Ovary (tissue), 10 donors: ENCODE measurements at places on chromosomes 2 and 18. TPM values are rescaled to one million over a fixed set of nuclear protein-coding genes. Genes with fewer than 3 reads are reported as not detected.
A peak's percentile ranks its signal among the peaks of the same experiment; 100 is the strongest.

DNA sequence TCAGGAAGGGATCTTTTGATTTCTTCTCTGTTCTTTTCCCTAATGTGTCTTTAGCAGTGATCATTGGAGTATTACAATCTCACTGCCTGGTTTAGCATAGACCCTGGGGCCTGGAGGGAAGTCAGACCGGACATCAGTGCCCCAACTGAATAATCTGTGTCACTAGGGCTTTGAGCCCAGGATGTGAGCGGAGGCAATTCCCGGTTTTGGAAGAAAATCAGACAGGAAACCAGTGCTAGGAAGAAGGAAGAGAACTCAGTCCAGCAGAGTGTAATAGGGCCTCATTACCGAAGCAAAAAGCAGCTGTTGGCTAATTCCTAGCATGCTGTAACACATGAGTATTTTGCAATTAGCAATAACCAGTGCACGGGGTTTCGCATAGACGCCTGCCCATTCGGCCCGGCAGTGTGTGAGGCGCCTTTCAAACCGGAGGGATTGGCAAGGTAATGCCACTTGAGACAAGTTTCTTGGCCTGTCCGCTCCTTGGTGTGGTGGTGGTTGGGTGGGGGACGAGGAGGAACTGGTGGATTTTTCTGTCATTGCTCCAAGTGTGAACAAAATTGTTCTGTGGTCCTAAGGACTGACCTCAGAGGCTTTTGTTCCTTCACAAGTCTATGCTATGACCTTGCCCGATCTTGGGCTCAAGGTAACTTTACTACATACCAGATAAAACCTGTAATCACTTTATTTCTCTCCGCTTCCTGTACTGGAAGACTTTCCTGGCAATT, 2.8 kb downstream of the FOSL2 start:
- DNase-seq = peak; percentile 66

- DNase-seq = no peak
Observed at GRCh38 chr2:103161456-103162289, 399.8 kb downstream of the TMEM182 start.

The POTEJ gene
- not detected for total RNA-seq

The SCYGR4 gene
- total RNA-seq = not detected

DNA sequence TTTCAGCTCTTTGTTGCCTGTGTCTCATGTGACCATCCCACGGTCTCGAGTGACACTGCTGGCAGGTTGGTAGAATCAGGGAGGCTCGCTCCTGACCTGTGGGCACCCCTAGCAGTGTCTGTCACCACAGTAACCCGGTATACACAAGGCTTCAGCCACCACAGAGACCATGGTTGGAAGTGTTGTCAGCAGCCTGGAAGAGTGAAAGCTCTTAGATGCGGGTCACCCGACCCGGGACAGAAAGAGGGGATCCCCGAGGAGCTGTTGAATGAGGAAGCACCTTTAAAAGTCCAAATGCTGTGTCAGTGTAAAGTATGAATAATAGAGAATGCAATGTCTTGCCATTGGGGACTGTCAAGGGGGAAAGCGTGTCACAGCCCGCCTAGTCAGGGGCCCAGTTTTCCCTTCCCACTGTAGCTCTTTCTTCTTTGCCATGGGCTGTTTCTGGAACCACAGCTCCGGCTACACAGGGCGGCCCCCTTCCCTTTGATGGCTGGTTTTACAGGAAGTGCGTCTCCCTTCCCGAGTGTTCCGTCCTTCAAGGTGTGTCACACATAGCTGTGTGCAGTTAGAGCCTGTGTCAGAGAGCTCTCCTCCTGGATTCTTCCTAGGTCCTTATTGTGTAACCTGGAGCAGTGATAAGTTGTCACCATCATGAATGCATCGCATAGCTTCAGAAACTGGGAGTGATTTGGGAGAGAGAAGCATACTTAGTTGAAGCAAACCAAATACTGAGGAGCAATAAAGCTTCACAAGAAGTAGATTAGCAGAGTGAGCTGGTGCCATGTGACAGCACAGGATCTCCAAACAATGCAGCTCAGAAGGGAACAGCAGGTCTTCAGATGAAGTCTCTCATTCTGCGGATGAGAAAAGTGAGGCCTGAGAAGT, 81.4 kb downstream of the MTCL1 start:
- no peak for DNase-seq

The TPO gene
- total RNA-seq = 0.46 TPM

The RESP18 gene
- not detected for total RNA-seq

DNA sequence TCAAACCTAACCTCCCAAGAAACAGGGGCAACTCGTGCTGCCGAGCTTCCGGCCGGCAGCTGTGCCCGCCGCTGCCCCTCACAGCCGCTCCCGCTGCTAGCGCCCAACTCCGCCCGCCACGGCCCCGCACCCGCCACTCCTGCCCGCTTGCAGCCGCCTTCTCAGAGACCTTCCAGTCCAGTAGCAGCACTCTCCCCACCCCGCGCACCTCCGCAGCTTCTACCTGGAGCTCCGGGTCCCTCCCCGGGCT, 722 bp upstream of the C2orf15 start:
- DNase-seq = no peak

- DNase-seq = no peak
Observed at GRCh38 chr2:126876631-126877030, 22.1 kb upstream of the TEX51 start.

The CREB1 gene
- 74.0 TPM for total RNA-seq
